Right cardiac atrium (tissue), 5 donors: ENCODE measurements at places on chromosomes 11 and 22.

DNA sequence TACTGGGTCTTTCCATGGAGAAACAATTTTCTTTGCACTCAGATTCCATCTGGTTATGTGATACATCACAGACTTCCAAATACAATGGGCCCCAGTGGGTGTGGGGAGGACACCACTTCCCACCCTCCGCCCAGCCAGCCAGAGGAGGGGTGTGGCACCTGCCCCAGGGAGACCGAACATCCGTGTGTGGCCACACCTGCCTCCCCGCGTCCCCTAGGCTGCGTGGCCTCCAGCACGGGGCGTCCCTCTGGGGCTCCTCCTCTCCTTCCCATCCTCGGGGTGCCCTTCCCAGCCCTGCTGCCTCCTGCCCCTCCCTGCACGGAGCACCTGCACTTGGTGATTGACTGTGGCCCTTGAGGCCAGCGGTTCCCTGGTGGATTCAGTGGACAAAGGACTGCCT lies 49.1 kb downstream of the CERK start:
- DNase-seq, result peak; percentile 57

DNA sequence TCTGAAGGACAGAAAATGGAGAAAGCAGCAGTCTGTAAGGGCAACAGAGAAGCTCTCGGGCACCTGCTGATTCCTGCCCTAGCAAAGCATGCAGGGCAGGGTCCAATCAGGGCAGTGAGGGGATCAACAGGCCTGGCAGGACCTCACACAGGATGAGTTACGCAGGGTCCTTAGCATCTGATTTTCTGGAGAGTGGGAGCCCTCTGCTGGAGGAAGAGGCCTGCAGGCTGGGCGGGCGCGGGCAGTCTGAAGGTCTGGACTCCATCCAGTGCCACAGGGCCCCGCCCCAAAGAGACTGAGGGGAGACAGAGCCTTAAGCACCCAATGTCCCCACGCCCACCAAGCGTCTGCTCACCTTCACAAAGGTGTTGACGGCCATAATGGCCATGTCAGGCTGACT lies 28.9 kb downstream of the AP1B1 start:
- peak; percentile 87 for DNase-seq

DNA sequence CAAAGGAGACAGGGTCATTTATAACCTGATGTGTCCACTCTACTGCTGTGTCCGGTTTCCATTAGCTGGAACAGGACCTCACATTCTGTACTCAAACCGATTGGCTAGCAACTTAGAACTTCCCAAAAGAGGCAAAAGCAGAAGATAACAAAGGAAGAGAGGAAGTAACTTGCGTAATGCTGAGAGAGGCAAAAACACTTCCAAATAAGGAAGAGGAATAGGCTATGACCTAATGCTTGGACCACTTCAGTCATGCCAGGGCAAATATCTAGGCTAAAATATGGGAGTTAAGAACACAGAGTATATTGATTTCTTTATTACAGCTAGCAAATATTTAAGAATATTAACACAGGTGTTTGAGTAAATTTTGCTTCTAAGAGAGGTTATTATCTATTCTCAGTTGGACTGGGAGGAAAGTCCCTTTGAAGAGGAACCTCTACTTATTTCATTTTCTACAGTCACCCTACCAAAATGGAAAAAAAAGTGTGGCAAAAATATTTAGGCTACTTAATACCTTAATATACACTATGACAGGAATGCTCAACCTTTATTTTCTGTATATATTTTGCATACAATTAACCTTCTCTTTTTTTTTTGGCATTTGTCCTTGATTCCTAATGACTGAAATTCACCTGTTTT lies 499.8 kb upstream of the CHORDC1 start:
- DNase-seq, result no peak

DNA sequence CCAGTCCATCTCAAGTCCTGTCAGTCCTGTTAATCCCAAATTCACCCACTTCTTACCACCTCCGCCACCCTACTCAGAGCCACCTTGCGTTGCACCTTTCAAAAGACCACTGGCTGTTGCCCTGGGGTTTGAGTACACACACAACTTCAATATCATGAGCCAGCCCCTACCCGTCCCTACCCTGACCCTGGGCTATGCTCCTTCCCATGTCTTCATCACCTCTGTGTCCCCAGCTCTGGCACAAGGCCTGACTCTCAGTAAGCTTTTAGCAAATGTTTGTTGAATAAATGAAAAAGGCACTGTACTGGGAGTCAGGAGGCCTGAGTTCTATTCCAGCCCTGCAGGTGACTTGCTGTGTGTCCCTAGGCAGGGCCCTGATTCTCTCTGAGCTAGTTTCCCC lies 26.5 kb downstream of the OTOG start:
- no peak for DNase-seq

GRCh38 chr11:19633276-19633675 lies 79.4 kb upstream of the NAV2 start:
- DNase-seq, result peak; percentile 80

- peak; percentile 30 for DNase-seq
Measured at GRCh38 chr22:23137905-23138561, 3.8 kb downstream of the RSPH14 start.

GRCh38 chr11:125082611-125083311 lies 19.7 kb downstream of the SLC37A2 start:
- DNase-seq, result no peak

- no peak for DNase-seq
Measured at GRCh38 chr11:77547047-77547836, 42.5 kb upstream of the AQP11 start.

GRCh38 chr11:120120805-120121335 lies 17.0 kb downstream of the TRIM29 start:
- DNase-seq, result no peak

- DNase-seq, result no peak
Measured at GRCh38 chr11:132646890-132647289, 885.4 kb downstream of the OPCML start.

GRCh38 chr11:16171882-16172281 lies 184.5 kb downstream of the SOX6 start:
- DNase-seq, result no peak

DNA sequence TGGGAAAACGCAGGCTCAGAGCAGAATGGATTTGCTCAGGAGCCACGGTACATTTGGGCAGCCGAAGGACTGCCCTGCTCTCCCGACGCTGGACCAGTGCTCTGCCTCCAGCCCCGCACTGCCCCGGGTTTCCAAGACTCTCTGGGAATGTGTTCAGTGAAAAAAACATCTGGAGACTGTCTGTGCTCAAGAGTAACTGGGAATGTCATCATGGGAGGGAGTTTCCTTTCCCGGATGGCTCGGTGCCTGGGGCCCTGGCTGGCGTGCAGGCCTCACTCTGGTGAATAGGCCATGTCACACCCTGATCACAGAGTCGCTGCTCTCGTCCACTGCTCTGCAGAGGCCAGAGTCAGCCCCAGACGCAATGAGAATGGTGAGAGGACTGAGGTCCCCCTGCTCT lies 9.8 kb upstream of the APOL6 start:
- peak; percentile 97 for DNase-seq

GRCh38 chr11:131495423-131495822 lies 125.0 kb downstream of the NTM start:
- peak; percentile 75 for DNase-seq

DNA sequence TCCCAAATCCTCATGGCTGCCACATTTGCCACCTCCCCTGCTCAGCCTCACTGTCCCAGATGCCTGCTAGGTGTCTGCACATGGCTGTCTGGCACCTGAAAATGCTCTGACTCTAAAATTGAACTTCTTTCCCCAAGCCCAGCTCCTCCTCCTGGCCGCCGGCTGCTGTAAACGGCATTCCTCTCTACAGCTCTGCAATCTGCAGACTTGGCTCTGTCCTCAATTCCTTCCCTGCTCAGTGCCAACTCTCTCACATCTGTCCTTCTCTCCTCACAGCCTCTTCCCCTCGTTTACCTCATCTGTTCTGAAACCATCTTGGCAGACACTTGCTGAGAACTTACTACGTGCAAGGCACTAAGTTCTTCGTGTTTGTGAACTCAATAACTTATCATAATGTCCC lies 169.4 kb upstream of the SYT13 start:
- DNase-seq, result no peak

DNA sequence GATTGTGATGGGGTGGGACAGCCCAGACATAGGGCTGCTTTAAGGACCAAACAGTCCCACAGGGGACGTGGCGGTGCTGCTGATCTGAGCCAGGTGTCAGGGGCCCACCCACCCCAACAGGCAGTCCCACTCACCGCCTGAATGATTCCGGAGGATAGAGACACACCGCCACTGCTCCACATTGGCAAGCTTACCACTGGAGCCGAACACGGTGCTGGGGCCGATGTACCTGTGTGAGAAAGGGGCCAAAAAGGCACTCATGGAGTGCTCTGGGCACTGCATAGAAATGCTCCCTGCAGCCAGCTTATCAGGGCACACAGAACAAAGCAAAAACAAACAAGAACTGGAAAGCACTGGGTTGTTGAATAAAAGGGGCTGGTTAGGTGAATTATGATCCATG lies 25.9 kb downstream of the HIRA start:
- DNase-seq, result no peak

GRCh38 chr22:46591930-46592329 lies 28.3 kb upstream of the GRAMD4 start:
- DNase-seq, result peak; percentile 40

- DNase-seq, result no peak
Measured at GRCh38 chr11:110966131-110966530, 253.9 kb upstream of the ARHGAP20 start.

GRCh38 chr11:33490842-33491370 lies 209.7 kb downstream of the C11orf91 start:
- no peak for DNase-seq

GRCh38 chr11:36214480-36214879 lies 74.7 kb downstream of the COMMD9 start:
- DNase-seq, result no peak

DNA sequence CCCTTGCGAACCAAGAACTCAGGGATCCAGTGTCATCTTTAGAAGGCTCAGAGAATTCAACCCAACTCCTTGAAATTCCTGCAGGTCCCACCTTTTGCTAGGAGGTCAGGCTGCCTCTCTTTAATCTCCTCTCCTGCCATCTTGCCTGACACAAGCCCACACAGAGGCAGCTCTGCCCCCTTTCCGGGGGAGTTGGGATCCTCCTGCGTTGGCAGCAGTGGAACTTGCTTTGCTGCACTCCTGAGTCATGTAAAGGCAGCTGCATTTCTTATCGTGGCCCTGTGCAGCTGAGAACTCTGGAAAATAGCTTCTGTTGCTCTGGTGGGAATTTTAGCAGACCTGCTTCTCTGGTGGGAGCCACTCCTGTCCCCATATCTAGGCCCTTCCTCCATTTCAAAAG lies 142.3 kb upstream of the TBCEL start:
- DNase-seq, result no peak

DNA sequence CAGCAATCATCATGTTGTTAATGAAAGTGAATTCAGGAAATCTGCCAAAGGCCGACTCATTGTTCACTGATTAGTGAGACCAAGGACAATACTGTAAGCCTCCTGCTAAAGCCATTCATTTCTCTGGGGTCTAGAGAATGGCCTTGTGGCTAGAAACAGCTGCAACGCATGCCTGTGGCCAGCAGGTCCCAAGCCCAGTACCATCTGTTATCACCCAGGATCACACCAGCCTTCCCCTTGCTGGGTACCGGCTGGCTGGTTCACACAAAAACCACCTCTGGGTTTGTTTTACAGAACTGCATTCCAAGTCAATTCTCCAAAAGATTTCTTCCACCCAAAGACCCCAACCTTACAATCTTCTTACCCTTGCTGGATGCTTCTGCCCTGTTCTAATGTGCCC lies 1.1 kb downstream of the PLAAT5 start:
- DNase-seq, result no peak

DNA sequence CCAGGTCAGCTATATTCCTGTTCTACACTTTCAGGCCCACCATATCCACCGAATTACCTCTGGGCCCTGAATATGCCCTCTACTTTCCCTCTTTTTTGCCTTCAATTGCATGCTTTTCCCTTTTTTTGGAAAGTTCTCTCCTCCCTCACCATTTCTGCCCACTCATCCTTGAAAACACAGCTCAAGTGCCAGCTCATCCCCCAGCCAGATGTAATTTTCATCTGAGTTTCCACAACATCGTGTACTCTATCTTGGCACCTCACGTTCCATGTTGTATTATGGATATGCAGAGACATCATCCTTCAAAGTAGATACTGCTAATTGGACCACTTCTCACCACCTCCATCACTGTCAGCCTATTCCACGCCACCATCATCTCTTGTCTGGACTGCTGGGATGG lies 129.8 kb upstream of the HSD17B12 start:
- DNase-seq, result no peak

- DNase-seq, result peak; percentile 55
Measured at GRCh38 chr11:1827095-1827813, 7.5 kb upstream of the SYT8 start.

GRCh38 chr11:11534981-11535380 lies 86.8 kb downstream of the GALNT18 start:
- peak; percentile 38 for DNase-seq

GRCh38 chr11:64629796-64630562 lies 39.0 kb downstream of the SLC22A12 start:
- peak; percentile 74 for DNase-seq

DNA sequence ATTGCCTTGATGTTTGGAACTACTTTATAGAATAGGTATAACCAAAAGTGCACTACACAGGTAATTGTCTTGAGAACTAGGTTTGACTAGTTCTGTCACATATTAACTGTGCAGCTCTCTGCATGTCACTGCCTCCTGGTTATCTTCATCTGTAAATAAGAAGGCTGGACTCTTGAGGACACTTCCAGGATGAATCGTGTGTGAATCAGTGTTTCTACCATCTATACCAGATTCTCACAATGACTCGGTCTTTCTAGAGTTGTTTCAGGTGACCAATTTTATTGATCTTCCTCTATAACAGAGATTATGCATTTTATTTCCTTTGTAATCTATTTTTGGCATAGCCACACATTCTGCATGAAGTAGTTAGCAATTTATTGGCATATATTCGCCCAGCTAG lies 1181.0 kb upstream of the TENM4 start:
- DNase-seq, result no peak

- DNase-seq, result no peak
Measured at GRCh38 chr11:13143486-13144297, 133.9 kb upstream of the BMAL1 start.

DNA sequence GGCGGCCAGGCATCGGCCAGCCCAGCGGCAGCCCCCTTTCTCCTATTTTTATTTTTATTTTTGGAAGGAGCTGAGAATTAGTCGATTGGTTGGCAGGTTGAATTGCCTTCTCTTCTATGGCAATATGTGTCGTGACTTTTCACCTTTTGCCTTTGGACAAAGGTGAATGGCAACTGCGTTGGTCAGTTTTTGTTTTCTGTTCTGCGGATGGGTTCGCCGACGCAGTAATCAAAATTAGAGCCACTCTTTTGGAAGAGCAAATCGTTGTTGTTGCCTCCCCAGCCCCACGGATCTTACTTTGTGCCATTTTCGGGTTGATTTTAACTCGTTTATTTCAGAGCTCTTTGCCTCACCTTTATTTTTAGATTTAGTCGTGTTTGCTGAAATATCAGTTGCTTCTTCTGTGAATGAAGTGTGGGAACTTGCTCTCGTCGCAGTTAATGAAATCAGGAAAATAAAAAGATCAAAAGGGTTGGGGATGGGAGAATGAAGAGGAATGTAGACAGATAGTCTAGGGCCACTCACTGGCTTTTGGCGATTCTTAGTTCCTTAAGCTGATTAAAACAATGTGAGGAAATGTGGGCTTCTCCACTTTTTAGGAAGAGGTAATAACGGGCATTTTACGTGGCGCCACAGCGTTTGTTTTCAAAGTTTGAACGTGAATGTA lies 1.6 kb downstream of the CECR2 start:
- DNase-seq, result no peak
